Stimulated activated CD8-positive, alpha-beta memory T cell treated with anti-CD3 and anti-CD28 coated beads, Interleukin-4, amount 100 ng/mL, for 48 hours (primary cell): ENCODE measurements at places on chromosomes 2 and 18.

DNA sequence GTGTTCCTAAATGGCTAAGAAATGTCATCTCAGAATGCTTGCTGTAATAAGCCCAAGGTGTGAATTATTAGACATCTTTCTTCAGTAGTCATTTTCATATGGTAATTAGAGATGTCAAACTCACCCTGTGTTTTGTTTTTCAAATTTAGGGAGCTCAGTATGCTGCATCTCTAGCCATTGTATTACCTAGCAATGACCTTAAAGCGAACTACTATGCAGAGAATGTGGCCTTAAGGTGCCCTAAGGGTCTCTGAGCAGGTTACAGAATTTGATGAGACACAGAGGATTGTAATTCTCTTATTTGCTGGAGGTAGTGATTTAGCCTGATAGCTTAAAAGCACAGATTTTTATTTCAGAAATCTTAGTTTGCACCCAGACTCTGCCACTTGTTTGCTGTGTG, 1052.6 kb upstream of the DDX18 start:
- DNase-seq: no peak

DNA sequence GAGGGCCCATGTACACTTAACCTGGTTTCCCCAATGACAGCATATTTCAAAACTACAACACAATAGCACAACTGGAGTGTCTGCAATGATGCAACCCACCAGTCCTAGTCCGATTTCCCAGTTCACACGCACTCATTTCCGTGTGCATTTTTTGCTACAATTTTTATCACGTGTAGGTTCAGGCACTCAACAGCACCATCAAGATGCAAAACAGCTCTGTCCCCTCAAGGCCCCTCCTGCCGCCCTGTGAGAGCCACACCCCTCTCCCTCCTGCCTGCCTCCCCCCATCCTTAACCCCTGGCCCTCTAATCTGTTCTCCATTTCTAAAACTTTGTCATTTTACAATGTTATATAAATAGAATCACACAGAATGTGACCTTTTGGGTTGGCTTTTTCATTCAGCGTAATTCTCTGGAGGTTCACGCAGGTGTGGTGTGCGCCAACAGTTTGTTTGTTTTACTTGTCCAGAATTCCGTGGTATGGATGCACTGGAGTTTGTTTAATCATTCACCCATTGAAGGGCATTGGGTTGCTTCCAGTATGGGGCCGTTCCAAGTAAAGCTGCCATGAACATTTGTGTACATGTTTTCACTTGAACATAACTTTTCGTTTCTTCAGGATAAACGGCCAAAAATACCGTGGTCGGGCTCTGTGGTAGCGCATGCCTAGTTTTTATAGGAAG, 8.4 kb downstream of the KCNIP3 start:
- DNase-seq: no peak

DNA sequence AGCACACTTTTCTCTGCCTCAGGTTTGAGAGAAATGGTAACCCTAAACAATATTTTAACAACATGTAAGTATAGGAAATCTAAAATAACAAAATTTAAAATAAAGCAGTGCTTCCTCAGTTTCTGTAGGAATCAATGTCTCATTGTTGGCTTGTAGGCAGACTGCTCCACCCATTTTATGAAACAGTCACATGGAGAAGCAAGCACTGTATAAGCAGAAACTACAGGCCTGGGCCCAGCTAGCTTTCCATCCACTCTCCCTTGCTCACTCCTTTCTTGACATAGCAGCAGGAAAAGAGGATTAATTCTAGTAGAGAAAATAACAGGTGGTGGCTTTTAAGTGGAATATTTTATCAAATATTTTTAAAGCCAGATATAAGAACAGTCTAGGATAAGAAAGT, 97.2 kb downstream of the PLEKHM3 start:
- no peak for DNase-seq

GRCh38 chr2:215831296-215831913, 181.9 kb downstream of the MREG start:
- no peak for DNase-seq

DNA sequence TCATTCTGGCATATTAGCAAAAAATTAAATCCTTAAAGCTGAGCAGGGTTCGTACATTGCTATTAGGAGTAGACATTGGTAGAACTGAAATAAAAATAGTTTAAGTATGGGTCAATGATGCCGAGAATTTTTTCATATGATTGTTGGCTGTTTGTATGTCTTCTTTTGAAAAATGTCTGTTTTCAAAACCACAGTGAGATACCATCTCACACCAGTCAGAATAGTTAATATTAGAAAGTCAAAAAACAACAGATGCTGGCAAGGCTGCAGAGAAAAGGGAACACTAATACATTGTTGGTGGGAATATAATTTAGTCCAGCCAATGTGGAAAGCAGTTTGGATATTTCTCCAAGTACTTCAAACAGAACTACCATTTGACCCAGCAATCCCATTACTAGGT, 410.8 kb upstream of the TRIB2 start:
- DNase-seq: no peak

DNA sequence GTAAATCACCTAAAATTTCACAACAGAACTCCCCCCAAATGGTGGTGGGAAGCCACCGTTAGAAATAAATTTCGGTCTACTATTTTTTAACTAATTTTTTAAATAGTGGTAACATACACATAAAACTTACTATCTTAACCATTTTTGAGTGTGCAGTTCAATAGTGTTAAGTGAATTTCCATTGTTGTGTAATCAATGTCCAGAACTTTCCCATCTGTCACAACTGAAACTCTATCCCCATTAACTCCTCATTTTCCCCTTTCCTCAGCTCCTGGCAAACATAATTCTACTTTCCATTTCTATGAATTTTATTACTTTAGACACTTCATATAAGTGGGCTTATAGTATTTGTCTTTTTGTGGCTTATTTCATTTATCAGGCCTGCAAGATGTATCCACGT, 34.1 kb upstream of the HNMT start:
- DNase-seq: no peak

DNA sequence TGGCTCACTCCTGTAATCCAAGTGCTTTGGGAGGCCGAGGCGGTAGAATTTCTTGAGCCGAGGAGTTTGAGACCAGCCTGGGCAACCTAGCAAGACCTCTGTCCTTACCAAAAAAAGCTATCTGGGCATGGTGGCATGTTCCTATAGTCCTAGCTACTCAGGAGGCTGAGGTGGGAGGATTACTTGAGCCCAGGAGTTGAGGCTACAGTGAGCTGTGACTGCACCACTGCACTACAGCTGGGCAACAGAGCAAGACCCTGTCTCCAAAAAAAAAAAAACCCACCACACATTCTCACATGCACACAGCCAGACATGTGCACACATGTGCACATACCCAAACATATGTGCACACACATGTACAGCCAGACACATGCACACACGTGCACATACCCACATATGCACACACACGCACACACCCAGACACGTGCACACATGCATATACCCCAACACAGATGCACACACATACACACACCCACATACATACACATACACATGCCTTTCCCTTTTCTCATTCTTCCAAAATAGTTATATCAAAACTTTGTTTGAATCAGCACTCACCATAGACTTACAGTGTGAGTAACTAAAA, 14.2 kb downstream of the GREB1 start:
- DNase-seq: no peak

- DNase-seq: no peak
These were observed 240.1 kb downstream of the ACKR3 start for GRCh38 chr2:236809716-236810115.

GRCh38 chr18:68763083-68763482, 34.8 kb upstream of the CCDC102B start:
- DNase-seq: no peak
